GOT3 (cell line): ENCODE measurements at places on chromosomes 16 and 17.

- no peak for DNase-seq
Measured at GRCh38 chr16:52553322-52553721, 6.4 kb upstream of the TOX3 start.

GRCh38 chr16:48101069-48101674, 54.6 kb downstream of the ABCC12 start:
- no peak for DNase-seq

- no peak for DNase-seq
Measured at GRCh38 chr17:81354954-81355347, 40.3 kb upstream of the BAHCC1 start.

DNA sequence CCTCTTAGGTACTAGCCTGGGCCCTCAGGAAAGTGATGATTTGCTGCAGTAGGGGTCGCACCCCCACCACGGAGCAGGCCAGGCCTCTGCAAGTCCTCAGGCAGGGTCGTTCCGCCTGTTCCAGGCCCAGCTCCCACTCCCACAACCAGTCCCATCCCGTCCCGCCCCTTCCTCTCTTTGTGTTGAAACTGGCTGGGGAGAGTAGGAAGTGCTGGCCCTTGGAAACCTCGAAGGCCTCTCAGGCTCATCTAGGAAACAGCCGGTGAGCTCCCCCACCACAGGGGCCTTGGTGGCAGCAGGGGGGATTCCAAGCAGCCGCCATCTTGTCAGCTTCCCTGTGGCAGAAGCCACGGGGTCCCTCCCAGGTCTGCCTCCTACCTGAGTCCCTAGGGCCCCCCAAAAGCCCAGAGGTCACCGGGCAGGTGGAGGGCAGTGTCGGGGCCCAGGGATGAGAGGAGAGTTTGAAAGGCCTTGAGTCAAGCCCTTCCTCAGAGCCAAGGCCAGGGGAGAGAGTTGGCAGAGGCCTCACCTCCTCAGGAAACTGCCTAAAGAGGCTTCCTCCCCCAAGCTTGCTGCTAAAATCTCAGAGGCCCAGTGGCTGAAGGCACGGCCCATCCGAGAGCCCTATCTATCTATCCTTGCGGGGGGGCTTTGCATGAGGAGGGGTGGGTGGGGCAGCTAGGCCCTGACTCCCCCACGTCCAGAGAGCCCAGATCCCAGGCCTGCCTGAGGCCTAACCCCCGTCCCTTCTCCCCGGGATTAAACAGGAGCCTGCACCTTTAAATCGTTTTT, 22.2 kb downstream of the MMP15 start:
- DNase-seq, result no peak

DNA sequence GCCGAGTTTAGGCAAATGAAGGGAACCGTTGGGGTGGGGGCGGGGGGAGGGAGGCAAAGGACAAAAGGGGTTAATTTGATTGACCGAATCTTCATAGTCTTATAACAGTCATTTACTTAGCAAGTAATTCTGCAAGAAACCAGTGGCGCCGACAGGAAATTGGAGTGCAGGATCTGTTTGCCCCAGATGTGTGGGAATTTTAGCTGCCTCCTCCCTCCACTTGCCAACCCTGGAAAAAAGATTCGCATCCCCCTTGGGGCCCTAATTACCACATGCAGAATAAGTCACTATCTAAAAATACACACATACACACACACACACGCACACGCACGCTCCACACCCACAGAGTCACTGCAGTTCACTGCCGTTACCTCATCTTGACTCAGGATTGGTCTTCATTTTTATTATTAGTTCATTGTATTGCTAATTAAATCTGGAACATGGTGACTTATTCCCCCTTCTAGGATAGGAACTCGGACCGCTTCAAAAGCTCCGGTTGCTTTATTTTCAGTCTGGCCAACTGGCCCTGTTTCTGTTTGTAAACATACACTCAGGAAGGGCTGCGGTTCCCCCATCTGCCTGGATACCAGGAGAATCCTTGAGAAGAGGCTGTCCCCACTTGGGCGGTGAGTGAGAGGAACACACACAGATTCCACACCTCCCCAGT, 241.6 kb upstream of the SALL1 start:
- peak; percentile 58 for DNase-seq
